CD4-positive, alpha-beta T cell treated with Interleukin-15 for 1 hour (primary cell): ENCODE measurements at places on chromosomes 13 and 19.

DNA sequence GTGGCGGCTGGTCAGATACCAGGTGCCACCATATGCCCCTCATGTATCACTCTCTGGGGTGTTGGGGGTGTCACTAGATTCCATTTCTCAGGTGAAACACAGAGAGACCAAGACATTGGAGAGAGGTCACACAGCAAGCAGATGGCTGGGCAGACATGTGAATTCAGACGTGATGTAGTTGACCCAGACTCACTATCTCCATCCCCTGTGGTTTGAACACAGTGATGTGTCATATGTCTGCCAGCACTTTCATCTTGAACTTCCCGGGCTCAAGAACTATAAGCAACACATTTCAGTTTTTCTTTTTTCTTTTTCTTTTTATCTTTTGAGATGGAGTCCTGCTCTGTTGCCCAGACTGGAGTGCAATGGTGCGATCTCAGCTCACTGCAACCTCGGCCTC is 16.1 kb upstream of the UPF1 start:
- DNase-seq: no peak

- no peak for DNase-seq
Measured at GRCh38 chr13:112227031-112227430, 149.1 kb upstream of the SPACA7 start.

DNA sequence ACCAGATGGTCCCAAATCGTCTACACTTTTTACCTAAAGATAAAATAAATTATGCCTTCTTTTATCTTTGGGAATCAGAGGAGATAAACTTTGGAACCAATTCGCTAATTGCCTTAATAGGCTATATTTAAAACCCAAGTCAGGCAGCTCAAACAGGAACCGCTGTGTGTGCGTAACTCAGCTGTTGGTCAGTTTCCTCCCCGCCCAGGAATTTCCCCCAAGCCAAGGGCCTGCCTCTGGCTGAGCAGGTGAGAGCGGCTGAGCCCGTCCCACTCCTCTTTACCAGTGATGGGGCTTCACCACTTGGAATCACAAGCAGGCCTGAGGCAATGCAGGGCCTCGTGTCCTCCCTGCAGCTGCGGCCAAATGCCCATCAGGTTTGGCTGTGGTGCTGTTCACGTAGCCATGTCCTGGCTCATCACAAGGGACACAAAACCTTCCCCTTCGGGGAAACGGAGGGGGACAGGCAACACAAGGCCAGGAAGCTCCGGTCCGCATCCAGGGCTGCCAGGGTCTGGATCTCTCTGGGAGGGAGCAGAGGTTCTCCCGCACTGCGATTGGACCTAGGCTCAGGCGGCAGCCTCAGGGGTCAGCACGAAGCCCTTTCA is 503 bp upstream of the SLC7A9 start:
- no peak for DNase-seq

GRCh38 chr13:100546713-100547405 is 41.7 kb downstream of the GGACT start:
- DNase-seq: no peak

DNA sequence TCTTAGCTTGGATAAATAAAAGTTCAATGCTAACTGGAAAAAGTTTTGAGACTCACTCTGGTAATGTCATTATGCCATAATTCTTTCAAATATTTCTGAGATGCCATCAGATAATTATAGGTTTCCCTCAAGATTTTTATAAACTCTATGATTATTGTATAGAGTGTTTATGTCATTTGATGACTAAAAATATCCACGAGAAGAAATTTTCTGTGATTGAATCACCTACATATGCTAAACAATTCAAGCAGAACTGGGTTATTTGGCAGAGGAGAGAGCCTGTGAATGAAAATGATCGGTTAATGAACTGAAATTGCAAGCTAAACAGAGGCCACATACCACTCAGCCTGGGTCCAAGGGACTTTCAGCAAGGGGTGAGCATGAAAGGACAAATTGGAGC is 92.6 kb upstream of the TSC22D1 start:
- no peak for DNase-seq

- DNase-seq: no peak
Measured at GRCh38 chr19:34975056-34975455, 11.0 kb upstream of the ZNF792 start.

DNA sequence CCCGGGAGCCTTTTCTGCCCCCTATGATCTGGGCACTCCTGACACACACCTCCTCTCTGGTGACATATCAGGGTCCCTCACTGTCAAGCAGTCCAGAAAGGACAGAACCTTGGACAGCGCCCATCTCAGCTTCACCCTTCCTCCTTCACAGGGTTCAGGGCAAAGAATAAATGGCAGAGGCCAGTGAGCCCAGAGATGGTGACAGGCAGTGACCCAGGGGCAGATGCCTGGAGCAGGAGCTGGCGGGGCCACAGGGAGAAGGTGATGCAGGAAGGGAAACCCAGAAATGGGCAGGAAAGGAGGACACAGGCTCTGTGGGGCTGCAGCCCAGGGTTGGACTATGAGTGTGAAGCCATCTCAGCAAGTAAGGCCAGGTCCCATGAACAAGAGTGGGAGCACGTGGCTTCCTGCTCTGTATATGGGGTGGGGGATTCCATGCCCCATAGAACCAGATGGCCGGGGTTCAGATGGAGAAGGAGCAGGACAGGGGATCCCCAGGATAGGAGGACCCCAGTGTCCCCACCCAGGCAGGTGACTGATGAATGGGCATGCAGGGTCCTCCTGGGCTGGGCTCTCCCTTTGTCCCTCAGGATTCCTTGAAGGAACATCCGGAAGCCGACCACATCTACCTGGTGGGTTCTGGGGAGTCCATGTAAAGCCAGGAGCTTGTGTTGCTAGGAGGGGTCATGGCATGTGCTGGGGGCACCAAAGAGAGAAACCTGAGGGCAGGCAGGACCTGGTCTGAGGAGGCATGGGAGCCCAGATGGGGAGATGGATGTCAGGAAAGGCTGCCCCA is 8.5 kb upstream of the CEACAM7 start:
- DNase-seq: no peak

DNA sequence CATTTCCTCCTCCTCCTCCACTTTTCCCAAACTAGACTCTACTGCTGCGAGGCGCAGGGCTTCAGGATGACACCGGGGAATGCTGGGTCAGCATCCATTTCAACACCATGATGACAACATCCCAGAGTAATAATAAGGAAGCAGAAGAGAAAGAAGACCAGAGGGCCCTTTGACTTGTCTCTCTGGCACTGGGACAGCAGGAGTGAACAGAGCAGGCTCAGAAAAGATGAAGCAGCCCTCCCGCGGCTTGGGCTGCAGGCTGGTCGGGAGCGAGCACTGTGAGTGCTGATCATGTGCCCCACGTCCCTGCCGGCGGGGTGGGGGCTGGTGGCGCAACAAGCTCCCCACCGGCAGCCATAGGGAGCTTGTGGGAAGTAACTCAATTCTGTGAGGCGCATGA is 30.5 kb downstream of the RANBP3 start:
- peak; percentile 59 for DNase-seq

GRCh38 chr19:11247391-11247790 is 8.0 kb downstream of the ANGPTL8 start:
- no peak for DNase-seq

- no peak for DNase-seq
Measured at GRCh38 chr19:1469255-1470054, 9.6 kb downstream of the C19orf25 start.

GRCh38 chr19:4776436-4777211 is 14.9 kb upstream of the FEM1A start:
- DNase-seq: no peak

DNA sequence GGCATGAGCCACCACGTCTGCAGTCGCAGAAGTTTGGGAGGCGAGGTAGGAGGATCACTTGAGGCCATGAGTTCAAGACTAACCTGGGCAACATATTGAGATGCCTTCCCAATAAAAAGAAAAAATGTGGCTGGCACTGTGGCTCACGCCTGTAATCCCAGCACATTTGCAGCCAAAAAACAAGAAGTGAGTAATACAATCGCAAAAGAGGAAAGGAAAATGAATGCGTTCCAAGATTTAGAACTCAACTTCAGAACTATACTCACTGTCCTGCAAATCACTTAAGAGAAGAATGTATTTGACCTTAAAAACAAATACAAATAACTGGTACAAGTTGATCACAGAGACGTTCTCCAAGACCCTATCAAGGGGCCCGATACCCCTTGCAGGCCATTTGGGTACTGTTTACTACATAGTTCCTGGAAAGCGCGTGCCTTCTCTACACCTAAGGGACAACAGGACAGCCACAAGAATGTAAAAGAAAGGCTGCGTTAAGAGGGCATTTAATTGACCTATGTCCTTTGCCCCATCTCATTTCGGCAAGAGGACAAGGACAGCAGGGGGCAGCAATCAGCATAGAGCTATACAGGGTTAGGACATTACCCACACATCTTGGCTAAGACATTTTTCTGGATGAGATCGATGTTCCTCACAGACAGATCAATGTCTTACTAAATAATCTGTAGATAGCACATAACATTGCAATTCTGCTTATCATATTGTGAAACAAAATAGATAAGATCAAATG is 41.3 kb downstream of the FLT3 start:
- DNase-seq: peak; percentile 22

DNA sequence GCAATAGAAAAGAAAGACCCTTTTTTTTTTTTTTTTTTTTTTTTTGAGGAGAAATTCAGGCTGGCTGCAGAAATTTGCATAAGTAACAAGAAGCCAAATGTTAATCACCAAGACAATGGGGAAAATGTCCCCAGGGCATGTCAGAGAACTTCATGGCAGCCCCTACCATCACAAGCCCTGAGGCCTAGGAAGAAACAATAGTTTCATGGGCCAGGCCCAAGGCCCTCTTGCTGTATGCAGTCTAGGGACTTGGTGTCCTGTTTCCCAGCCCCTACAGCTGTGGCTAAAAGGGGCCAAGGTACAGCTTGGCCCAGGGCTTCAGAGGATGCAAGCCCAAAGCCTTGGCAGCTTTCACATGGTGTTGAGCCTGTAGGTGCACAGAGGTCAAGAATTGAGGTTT is 88.4 kb upstream of the TPP2 start:
- DNase-seq: no peak

- no peak for DNase-seq
Measured at GRCh38 chr19:52943884-52944643, 18.6 kb downstream of the ZNF816 start.

- DNase-seq: no peak
Measured at GRCh38 chr19:42412661-42413076, 14.5 kb downstream of the LIPE start.

GRCh38 chr13:94595950-94596574 is at the start of gene TGDS:
TSS of gene TGDS (minus strand) at chr13:94596152. CDS start at chr13:94596136, 16 bp downstream.
- peak; percentile 92 for DNase-seq

GRCh38 chr13:88701551-88701950 is 1030.4 kb downstream of the SLITRK5 start:
- DNase-seq: no peak

- DNase-seq: peak; percentile 99
Measured at GRCh38 chr13:110715395-110716246, 2.1 kb downstream of the ING1 start.

GRCh38 chr13:97540696-97541095 is 106.7 kb downstream of the RAP2A start:
- no peak for DNase-seq

GRCh38 chr13:110151462-110151861 is 155.5 kb downstream of the COL4A1 start:
- no peak for DNase-seq

- no peak for DNase-seq
Measured at GRCh38 chr13:26678796-26679195, 81.8 kb downstream of the GPR12 start.

DNA sequence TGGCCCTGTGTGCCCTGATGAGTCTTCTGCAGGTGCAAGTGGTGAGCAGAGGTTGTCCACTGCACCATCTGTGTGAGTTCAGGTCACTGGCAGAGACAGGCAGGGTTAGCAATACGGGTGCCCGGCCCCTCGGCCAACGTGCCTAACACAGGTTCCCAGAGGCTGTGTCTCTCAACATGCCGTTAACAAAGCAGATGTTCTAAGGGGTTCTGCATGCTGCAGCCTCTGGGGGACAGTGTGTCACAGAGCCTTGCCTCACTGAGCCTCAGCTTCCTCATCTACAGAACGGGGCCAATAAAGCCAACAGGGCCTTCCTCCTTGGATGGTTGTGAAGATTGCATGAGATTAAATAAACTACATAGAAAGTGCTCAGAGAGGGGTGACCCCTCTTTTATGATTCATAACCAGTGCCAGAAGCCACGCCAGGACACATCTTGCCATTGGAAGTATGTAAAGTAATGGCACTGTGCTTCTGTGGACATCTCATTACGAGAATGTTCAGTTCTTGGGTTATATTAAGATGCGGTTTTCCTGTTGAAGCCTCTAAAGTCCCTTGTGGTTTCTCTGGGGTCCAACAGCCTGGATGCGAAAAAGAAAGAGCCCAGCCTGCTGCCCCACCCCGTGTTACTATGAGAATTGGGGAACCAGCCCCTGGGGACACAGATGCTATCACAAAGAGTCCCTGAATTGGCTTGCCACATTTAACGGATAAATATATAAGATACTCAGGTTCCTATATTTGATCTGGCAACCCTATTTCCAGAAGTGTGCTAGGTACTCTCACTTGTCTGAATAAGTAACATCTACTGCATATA is 11.2 kb upstream of the ARHGEF18 start:
- peak; percentile 81 for DNase-seq

GRCh38 chr13:106525865-106526264 is 9.6 kb downstream of the EFNB2 start:
- DNase-seq: no peak

DNA sequence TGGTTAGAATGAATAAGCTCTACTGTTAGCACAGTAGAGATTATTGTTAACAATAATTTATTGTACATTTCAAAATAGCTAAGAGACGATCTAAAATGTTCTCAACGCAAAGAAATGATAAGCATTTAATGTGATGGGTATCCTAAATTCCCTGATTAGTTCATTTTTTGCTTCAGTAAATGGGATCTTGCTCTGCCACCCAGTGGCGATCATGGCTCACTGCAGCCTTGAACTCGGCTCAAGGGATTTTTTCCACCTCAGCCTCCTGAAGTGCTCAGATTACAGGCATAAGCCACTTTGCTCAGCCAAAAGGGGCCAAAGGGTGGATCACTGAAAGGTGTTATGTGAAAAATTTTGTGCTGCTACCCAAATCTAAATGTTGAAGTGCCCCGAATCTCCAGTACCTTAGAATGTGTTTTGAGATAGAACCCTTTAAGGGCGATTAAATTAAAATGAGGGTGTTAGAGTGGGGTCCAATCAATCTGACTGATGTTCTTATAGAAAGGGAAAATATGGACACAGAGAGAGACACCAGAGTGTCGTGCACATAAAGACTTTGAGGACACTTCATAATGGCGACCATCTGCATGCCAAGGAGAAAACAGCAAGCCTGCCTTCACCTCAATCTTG is 31.5 kb upstream of the ZNF766 start:
- peak; percentile 61 for DNase-seq

- DNase-seq: no peak
Measured at GRCh38 chr19:30512176-30513081, 140.2 kb downstream of the ZNF536 start.

GRCh38 chr19:18291019-18291524 is 9.7 kb upstream of the JUND start:
- no peak for DNase-seq

- DNase-seq: no peak
Measured at GRCh38 chr13:97334690-97335089, 99.3 kb upstream of the RAP2A start.

- DNase-seq: no peak
Measured at GRCh38 chr19:42601811-42602443, 7.2 kb upstream of the CEACAM8 start.
